Vagina (tissue), 2 donors: ENCODE measurements at places on chromosomes 7 and 10. TPM values are rescaled to one million over a fixed set of nuclear protein-coding genes. Genes with fewer than 3 reads are reported as not detected.

The GAD2 gene
- total RNA-seq, result not detected

The LEP gene
- total RNA-seq, result 7.4 TPM

- no peak for DNase-seq
- no peaks in the 10 kb centered on the region for H3K27me3 ChIP-seq
- H3K4me1 ChIP-seq, result no peaks in the 10 kb centered on the region
- no peaks in the 10 kb centered on the region for H3K36me3 ChIP-seq
- H3K4me3 ChIP-seq, result no peak overlapping the region
Observed at GRCh38 chr10:16843252-16843870, 26.1 kb upstream of the RSU1 start.

- no peak for DNase-seq
- H3K4me3 ChIP-seq, result no peak overlapping the region
- H3K27ac ChIP-seq, result no peak overlapping the region
- no peaks in the 10 kb centered on the region for H3K36me3 ChIP-seq
- H3K27me3 ChIP-seq, result no peaks in the 10 kb centered on the region
Observed at GRCh38 chr10:132862485-132863420, 76.8 kb upstream of the NKX6-2 start.

The NODAL gene
- not detected for total RNA-seq
